Endodermal cell (in vitro differentiated cells): ENCODE measurements at places on chromosomes 12 and 14.

GRCh38 chr12:5478081-5478706 lies 46.3 kb downstream of the NTF3 start:
- DNase-seq, result no peak

DNA sequence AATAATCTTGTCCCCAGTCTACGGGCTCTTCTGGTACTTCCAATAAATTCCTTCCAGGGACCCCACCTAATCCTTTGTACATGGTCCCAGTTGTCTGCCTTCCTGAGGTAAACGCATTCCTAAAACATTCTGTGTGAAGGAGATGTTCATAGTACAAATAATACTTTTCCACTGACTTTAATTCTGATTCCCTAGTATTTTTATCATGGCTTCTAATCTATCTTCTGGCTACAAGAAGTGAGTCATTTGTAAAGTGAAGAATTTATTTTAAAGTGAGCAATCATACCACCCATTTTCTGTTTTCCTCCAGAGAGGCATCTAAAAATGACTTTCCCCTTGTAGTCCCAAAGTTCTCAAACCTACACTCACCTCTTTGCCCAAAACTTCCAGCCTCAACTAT lies 65.9 kb upstream of the NUDT4 start:
- DNase-seq, result no peak

DNA sequence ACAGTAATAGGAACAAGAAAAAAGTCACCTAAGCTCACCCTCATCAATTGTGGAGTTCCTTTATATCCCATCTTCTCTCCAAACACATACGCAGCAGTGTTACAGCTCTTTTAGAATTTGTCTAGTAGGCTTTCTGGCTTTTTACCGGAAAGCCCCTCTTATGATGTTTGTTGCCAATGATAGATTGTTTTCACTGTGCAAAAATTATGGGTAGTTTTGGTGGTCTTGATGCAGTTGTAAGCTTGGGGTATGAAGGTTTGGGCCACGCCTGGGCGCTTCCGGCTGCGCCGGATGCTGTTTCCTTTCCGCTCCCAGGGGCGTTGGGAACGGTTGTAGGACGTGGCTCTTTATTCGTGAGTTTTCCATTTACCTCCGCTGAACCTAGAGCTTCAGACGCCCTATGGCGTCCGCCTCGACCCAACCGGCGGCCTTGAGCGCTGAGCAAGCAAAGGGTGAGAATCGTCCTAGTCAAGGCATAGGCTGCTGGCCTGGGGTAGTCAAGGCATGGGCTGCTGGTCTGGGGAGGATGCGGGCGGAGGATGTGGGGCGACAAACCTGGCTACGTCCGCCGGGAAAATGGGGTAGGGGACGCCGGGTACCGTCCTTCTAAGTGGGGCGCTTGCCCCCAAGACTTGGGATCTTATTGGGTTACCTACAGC lies at the start of the genes C12orf57 and RNU7-1:
C12orf57 (plus strand) TSS at position 301 of the 659 bp plus-strand sequence; CDS start at position 401, 100 bp downstream.
RNU7-1 (plus strand) TSS at position 95 of the 659 bp plus-strand sequence.
- DNase-seq, result peak; percentile 98

DNA sequence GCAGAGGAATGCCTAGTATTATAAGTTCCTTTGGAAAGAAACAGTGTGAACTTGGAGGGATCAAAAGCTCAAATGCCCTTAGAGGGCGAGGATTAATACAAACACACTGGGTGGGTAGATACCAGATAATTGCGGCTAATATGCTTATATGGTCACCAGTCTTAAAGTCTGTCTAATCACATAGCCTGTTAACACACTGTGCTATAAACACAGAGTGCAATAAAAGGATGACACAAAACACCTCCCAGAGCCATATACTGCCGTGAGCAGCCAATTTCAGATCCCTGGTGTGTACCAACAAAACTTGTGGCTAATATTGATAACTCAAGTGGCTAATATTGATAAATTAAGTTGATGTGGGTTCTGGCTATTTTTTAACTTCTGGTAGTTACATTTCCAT lies 1.7 kb upstream of the IL26 start:
- no peak for DNase-seq

DNA sequence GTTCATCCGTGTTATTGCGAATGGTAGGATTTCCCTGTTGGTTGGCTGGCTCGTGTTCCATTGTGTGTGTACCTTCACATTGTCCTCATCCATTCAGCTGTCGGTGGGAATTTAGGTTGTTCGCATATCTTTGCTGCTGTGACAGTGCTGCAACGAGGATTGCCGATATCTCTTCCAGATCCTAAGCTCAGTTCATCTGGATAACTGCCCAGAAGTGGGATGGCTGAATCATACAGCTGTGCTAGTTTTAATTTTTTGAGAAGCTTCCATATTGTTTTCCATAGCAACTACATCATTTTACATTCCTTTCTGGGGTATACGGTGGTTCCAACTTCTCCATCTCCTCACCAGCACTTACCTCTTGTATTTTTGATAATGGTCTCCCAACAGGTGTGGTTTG lies 292.8 kb upstream of the SFSWAP start:
- DNase-seq, result no peak

GRCh38 chr14:72164420-72165228 lies 232.4 kb downstream of the RGS6 start:
- DNase-seq, result no peak

DNA sequence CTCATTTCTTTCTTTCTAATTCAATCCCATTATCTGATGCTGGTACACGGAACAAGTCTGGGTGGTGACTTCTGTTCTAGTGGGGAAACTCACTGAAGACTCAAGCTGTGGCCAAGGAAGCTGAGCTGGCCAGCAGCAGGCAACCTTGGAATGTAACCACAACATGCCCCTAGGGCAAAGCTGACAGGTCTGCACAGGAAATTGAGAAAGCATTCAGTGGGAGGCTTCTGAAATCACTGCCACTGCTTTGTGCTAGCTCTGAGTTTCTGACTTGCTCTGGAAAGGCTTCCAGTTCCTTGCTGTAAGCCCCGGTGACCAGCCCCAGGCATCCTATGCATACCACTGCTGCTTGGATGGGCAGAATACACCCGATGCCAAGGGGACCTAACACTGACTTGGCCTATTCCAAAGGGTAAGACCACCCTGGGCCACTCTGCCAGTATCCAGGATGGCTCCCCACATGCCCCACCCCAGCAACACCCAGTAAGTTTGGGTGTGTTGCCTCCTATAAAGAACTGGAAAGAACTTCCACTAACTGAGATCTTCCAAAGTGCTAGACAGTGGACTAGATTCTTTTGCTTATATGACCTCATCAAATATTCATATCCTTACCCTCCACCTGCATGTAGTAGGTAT lies 84.5 kb upstream of the CDKN3 start:
- DNase-seq, result no peak

GRCh38 chr14:67195279-67195678 lies 6.0 kb downstream of the GARIN2 start:
- DNase-seq, result no peak

GRCh38 chr14:70716958-70717357 lies 75.2 kb downstream of the TTC9 start:
- DNase-seq, result peak; percentile 79

DNA sequence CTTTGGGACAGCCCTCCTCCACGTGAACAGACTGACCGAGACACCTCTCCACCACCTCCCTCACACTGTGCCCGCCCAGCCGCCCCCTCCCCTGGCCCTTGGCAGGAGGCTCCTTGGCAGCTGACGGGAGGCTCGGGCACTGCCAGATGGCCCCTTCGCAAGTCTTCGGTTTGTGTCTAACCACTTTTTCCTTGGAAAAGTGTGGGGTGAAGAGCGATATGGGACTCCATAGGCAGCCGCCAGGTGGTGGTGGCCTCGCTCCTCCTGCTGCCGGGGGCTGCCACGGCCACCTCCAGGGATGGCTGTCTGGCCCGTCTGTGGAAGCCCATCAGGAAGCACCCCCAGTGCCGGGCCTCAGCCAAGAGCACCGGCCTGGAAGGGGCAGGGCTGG lies 58.7 kb downstream of the LRCOL1 start:
- no peak for DNase-seq

DNA sequence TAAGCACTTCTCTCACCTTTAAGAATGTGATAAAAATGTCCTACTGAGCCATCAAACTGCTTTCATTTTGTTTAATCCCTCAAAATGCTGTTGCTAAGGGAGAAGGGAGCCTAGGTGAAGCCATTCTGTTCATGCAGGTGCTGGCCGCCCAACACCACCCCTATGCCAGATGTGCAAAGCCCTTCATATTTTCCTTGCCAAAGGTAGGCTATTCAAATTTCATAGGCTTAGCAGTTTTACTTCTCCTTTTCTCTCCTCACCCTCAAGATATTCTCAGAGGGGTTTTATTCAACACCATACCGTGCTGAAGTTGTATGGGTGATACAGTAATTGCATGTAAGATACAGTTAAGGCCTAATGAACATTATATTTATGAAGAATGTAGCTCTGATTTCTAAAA lies 461.7 kb downstream of the GXYLT1 start:
- no peak for DNase-seq

- DNase-seq, result no peak
These were observed 28.5 kb upstream of the KLHL42 start for GRCh38 chr12:27751386-27752047.

DNA sequence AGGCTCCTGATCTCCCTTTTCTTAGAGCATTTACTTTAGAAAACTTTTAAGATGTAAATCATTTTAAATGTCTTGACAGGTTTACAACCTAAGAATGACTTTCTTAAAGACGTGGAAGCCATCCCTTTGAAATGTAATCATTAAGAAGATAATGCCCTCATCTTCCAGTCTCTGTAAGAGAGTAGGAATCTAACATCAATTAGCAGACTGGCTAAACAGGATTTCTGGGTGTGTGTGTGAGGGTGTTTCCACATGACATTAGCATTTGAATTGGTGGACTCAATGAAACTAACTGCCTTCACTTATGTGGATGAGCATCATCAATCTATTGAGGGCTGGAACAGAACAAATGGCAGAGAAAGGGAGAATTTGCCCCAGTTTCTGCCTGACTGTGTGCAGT lies 329.5 kb downstream of the RPL10L start:
- DNase-seq, result peak; percentile 59

- DNase-seq, result peak; percentile 76
These were observed 132.2 kb downstream of the NCOR2 start for GRCh38 chr12:124434951-124435805.

GRCh38 chr12:885701-886100 lies 63.8 kb downstream of the RAD52 start:
- no peak for DNase-seq

DNA sequence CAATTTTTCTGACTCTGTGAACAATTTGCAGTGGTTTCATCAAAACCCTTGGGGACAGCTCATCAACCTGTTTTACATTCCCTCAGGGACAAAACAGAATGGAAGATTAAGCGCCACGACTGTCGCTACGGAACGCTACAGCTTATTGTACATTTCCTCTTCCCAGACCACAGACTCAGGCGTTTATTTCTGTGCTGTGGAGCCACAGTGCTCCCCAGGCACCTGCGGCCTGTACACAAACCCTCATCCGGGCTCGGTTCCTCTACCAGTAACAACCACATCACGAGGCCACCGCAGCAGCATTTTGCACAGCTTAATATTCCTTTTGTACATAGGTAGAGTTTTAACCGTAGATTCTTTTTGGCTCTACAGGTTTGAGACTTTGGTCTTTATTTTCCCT lies 397.4 kb upstream of the OR4E1 start:
- no peak for DNase-seq

DNA sequence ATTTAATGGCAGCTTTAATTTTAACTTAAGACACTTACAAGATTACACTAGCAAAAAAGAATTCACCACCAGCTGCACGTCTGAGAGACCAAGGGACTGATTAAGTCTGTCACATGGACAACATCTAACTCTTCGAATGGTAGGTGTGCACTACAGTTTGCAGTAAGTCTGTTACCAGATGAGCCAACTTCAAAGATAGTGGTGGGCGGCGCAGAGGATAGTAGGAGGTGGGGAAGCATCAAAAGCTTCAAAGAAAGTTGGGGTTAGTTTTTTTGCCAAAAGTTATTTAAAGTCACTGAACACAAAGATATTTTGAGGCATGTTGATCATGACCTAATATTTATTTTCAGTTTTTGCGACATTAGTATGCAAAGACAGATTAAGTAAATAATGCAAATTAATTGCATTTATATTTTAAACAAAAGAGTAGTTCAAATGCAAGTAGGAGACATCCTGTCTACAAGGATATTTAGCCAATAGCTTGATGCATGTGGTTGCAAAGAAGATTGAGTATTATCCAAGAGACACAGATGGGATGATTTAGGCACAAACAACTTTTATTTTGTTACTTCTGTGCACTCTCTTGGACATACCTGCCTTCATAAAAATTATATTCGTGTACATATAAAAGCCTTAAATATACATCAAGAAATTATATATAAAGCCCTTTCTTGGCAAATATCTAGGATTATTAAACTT lies 327.7 kb downstream of the BMP4 start:
- DNase-seq, result no peak

DNA sequence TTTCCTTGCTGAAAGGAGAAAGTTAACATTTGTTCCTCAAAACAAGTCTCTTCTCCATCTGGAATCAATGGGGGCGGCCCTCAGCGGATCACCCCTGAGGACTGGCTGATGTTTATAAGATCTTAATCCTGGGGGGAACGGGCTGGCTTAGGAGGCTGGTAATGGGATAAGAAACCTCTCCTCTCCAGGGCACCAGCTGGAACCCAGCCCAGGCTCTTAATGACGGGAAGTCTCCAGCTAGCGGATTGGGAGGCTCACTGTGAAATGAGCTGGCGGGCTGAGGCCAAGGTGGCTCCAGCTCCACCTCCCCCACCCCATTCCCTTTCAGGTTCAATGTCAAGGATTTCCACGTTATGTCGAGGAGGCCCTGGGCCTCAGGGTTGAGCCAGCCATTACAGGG lies 1133.0 kb downstream of the VRK1 start:
- peak; percentile 49 for DNase-seq

DNA sequence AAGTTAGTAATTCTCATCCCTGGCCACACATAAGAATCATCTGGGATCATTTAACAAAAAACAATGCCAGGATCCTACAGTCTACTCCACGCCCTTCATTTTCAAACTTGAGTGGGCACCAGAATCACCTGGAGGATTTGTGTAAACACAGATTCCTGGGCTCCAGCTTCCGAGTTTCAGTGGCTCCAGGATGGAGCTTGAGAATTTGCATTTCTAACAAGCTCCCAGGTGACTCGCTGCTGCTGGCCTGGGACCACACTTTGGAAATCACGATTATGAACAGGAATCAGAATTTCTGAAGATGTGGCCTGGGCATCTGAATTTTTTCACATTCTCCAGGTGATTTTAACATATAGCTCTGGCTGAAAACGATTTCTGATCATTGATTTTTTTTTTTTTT lies 234.8 kb downstream of the CACNA1C start:
- DNase-seq, result peak; percentile 36
